Stimulated activated CD4-positive, alpha-beta T cell treated with anti-CD3 and anti-CD28 coated beads, Interleukin-1b, Interleukin-23, amount 100 ng/mL, for 48 hours (primary cell): ENCODE measurements at places on chromosomes 5 and 9.

- DNase-seq, result no peak
Observed at GRCh38 chr5:23302438-23302837, 205.0 kb upstream of the PRDM9 start.

DNA sequence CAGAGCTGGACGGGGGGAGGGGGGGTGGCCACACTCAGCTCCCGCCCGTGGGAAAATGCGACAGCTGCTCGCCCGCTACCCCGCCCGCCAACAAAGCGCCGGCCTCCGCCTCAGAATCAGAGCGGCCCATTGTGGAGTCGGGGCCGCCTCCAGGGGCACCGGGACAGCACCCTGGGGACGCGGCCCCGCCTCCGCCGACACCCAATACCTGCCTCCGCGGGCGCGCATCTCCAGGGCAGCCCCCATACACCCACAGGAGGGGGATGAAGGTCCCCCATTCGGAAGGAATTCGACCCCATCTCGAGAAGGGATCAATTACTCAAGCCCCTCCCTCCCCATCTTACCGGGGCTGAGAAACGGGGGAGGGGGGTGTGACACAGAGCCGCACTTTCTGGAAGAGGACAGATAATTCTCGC, 1.3 kb downstream of the NOTCH1 start:
- peak; percentile 63 for DNase-seq

DNA sequence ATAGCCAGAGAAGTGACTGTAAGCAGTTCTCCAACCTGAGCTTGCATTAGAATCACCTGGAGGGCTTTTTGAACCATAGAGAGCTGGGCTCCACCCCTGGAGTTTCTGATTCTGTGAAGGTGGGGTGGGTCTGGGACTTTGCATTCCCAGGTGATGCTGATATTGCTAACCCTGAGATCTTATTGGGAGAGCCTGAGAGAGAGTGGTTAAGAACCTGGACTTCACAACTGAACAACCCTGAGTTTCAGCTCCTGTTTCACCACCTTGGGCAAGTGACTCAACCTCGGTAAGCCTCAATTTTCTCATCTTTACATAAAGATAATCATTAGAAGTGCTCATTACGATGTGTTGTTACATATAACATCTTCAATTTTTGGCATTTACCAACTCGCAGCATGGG, 498.6 kb downstream of the EBF1 start:
- no peak for DNase-seq

- no peak for DNase-seq
Observed at GRCh38 chr5:103646698-103647614, 84.4 kb upstream of the NUDT12 start.

DNA sequence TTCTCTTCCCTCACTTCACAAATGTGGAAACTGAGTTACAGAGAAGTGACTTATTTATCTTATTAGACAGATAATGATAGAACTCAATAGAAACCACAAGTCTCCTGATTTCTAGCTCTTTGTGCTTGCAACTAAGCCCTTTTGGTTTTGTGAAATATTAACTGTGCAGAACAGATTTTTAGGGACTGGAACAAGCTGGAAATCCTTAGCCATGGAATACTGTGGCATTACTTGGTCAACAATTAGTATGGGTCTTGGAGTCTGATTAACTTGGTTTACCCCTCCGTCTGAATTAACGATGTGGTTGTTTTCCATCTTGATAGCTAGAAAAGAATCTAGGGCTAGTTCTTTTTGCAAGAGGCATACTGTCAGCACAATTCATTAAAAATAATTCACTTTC, 584 bp upstream of the KLF9 start:
- DNase-seq, result no peak

GRCh38 chr5:149493316-149493715, 57.9 kb downstream of the CSNK1A1 start:
- DNase-seq, result no peak

DNA sequence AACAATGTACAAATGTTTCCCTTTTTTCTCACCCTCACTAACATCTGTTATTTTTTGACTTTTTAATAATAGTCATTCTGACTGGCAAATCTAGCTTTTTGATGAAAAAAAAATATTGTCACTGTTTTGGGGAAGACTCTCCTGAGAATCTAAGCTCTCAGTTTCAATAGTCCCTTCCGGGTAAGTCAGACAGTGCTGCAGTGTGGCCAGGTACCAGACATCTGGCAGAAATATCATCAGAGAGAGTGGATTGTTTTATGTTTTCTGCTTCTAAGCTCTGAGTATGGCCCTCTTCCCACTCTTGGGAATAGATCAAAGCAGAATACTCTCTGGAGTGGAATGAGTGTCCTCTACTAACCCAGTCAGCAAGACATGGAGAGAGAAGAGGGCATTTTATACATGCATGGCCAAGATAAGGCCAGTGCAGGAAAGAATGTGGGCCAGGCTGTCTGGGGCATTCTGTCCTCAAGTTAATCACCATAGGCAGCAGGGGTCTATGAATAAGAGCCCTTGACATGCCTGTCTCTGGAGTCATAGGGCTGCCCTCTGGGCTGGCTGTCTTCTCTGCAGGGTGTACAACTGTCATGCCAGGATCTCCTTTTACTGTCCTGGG, 38.5 kb upstream of the OR2S2 start:
- DNase-seq, result no peak

- DNase-seq, result no peak
Observed at GRCh38 chr5:132674671-132675506, 1.1 kb downstream of the IL4 start.

DNA sequence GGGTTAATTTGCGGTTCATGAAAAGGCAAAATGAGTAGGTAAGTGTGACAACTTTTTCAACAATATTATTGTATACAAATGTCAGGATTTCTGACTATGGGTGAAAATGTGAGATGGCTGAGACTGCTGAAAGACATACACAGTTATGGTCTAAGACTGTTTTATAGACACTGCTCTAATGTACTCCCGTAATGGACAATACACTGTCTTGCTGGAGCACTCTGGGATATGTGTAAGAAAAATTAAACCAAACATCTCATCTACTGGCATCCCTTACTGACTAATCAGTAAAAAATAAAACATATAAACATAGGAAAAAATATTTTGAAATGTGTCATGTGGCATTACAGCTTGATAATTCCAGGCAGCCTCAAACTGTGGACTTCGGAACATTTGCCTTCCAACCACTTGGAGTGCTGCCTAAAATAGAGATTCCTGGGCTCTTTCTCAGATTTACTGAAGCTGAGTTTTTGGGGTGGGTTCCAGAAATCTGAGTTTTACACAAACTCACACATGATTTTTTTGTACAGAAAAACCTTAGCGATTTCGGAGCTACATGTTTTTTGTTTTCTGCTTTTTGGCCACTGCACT, 233.9 kb upstream of the TBCA start:
- DNase-seq, result no peak

- no peak for DNase-seq
Observed at GRCh38 chr5:178129296-178129695, 1.5 kb upstream of the RMND5B start.

GRCh38 chr9:20623021-20623747, 885 bp upstream of the MLLT3 start:
- DNase-seq, result peak; percentile 39

DNA sequence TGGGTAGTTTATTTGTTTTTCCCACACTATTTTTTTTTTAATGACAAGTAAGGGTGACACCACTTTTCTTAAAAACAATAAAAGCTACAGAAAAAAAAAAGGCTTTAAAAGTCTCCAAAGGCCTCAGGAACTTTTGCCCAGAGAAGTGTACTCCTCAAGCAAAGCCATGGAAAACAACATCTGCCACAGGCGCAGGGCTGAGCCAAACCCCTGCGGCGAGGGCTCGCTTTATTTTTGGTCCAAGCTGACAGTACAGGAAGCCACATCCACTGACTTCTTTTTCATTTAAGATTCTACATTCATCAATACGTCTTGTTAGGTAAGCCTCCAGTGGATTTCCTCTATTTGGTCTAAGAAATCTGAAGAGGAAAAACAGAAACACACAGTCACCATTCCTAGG, 51.9 kb upstream of the IFNK start:
- DNase-seq, result no peak

- no peak for DNase-seq
Observed at GRCh38 chr5:142032150-142032549, 19.3 kb upstream of the GNPDA1 start.

DNA sequence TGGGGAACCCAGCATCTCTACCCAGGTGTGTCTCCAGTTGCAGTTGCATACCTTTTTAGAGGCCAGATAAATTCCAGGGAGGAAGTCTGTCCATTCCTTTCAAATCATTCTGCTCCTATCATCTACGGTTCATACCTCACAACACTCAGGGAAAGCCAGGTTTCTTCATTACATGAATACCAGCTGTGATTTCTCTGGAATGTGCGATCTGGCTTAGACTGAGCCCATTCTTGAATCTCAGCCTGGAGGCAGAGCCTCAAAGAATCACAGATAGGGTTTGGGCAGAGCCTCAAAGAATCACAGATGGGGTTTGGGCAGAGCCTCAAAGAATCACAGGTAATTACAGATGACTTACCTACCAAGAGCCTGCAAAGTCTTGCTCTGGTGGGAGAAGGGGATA, 7.2 kb downstream of the P4HA2 start:
- no peak for DNase-seq

- no peak for DNase-seq
Observed at GRCh38 chr9:98995059-98995671, 51.5 kb downstream of the COL15A1 start.

DNA sequence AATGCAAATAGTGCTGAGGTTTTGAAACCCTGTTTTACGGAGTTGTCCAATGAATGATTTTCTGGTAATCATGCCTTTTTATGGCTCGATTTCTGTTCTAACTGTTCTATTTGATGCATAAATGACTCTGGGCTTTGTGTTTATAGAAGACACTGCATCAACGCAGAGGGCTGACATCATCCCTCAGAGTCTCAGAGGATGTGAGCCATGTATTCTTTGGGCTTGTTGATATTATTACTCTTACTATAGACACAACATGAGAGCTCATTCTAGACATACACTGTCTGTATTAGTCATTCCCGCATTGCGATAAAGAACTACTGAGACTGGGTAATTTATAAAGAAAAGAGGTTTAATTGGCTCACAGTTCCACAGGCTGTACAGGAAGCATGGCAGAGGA, 31.6 kb downstream of the CDH6 start:
- DNase-seq, result no peak

DNA sequence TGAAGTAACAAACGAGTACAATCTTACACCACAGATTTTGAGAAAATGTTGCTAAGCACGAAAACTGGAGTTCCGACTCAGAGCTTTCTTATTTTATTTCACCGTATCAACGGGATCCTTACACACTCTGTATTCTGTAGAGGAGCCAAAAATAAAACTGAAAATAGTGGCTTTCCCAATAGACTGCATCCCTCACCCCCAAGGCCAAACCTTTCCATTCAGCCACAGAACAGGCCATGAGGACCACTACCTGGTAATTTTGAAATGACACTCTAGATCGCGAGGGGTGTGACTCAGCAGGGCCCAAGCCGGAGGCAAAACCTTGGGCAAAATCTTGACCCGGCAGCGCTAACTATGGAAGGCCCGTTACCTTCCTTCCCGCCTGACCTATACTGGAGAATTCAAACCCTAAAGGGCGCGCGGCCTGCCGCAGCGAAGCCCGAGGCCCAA, 432 bp downstream of the HSPA9 start:
- DNase-seq, result no peak

DNA sequence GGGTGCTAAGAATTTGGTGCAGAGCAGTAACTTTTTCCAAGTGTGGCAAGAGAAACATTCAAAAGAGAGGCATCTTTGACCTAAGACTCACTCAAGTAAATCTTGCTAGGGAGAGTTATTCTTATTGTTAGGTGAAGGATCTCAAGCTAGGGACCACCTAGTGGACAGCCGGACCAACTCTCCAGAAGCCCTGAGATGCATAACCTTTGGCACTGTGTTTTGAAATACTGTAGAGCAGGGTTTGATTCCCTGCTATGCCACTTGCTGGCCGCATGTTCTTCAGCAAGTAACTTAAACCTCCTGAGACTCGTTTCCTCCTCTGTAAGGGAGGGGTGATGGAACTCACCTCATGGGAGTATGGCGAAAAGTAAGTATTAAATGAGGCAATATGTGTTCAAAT, 336.1 kb upstream of the ADAMTSL1 start:
- DNase-seq, result no peak

DNA sequence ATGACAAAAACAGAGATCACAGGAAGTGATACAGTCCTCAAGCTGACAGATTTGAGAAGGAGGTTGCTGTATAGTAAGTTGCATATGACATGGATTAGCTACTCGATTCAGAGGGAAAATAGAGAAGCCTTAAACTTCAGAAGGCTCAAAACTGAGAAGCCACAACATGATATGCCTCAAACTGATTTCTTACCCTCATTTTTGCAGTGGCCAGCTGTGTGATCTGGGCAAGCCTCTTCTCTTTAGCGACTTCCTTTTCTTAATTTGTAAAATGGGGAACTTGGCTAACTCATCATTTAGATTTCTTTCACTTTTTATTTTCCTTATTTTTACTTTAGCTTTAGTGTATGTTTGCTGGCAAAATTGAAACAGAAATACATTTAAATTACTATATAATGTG, 421.1 kb downstream of the KIF4B start:
- DNase-seq, result no peak

GRCh38 chr5:135174315-135175096, 140.5 kb upstream of the PITX1 start:
- no peak for DNase-seq
